Pancreas (tissue), 10 donors: ENCODE measurements at places on chromosomes 16 and 17. TPM values are rescaled to one million over a fixed set of nuclear protein-coding genes. Genes with fewer than 3 reads are reported as not detected.

DNA sequence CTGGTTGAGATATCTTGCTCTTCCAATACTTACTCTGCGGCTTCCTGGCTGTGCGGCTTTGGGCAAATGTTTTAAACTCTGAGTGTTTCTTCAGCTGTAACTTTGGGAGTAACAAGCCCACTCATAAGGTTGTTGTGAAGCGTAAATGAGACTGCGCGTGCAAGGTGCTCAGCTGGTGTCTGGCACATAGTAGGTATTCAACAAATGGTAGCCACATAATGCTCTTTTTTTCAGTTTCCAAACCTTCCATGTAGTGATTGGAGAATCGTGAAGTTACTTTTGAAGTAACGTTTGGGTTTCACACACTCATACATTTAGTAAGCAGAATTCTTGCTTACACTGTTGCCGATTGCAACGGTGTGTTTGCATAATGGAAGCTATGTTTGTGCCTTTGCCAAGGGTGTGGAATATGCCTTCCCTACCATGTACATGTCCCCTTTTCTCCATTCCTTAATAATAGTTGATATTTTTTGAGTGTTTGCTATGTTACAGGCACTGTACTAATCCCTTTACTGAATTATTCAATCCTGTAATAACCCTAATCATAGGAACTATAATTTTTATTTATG, 829 bp downstream of the DHRS7B start:
- DNase-seq, result no peak

DNA sequence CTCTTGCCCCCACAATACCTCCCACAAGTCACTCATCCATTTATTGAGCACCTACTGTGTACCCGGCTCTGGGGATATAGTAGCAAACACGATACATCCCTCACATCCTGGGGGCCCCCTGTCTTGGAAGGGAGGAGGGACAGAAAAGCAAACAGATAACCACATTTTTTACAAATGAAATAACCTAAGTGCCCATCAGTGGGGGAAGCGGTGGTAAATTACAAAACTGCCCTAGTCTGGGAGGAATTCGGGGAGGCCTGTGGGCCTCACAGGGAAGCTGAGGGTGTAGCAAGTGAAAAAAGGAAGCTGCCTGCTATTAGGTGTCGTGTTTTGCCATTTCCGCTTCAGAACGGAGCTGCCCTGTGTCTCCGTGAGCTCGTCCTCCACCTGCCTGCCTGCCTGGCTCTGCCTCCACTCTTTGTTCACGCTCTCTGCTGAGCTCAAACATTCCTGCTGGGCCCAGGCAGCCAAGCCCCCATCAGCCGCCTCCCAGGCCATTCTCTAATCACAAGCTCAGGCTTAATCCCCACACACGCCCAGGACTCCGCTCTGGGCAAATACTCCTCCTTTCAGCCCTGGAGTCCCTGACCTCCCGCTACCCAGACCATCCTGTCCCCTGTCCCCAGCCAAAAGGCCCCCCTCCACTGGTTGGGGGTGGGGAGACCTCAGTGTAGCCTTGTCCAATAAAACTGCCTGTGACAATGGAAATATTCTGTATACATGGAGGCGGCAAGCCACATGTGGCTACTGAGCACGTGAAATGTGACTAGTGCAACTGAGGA, 10.2 kb upstream of the SEC14L5 start:
- no peak for DNase-seq

GRCh38 chr16:31033709-31034492, 543 bp downstream of the STX4 start:
- peak; percentile 97 for DNase-seq

GRCh38 chr16:12896562-12896961, 4.8 kb upstream of the SHISA9 start:
- DNase-seq, result peak; percentile 20

The ACAP1 gene
- 2.7 TPM for total RNA-seq

DNA sequence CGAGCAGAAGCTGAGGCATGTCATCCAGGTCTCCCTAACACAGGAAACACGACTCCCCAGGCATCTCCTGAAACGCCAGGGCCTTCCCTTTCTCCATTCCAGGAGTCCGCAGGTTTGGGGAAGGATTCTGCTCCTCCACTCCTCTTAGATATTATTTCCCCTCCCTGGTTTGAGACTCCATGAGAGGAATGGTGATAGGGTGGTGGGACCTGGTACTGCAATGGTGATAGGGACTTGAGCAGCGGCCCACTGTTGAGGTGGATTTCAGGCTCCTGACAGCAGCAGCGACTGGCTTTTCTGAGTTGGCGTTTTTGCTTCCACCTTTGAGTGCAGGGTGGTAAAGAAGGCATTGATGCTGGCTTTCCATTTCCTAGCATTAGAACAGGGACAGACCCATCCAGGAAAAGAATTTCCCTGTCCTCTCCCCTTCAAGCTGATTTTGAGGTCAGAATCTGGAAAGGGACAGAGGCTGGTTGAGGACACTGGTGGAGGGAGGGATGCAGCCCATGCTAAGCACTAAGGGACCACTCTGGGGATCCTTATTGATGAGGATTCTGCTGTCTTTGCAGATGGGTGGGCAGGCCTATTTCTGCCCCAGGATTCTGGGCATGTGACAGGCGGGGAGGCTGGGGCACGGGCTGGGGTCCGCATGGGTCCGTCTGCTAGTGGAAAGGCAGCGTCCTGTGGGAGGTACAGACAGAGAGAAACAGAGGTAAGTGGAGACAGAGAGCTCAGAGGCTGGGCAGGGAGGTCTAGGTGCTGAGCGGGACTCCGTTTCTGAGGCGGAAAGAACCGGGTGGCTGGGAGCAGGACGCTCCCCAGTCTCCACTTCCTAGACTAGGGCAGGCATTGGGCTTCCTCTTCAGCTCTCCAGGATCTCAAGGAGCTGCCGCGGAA, 1.3 kb upstream of the TBX4 start:
- no peak for DNase-seq

The CCL4L2 gene
- not detected for total RNA-seq

- DNase-seq, result no peak
These were observed 3.9 kb downstream of the STAT5B start for GRCh38 chr17:42272162-42272907.

The UNC45B gene
- total RNA-seq, result 0.04 TPM

The SEZ6 gene
- 0.72 TPM for total RNA-seq

GRCh38 chr17:37413875-37414519, 7.3 kb downstream of the TADA2A start:
- no peak for DNase-seq

The VPS9D1 gene
- total RNA-seq, result 3.9 TPM

- no peak for DNase-seq
These were observed 25.8 kb upstream of the TNFSF12 start for GRCh38 chr17:7523033-7523432.

The ODAD4 gene
- total RNA-seq, result 0.32 TPM

DNA sequence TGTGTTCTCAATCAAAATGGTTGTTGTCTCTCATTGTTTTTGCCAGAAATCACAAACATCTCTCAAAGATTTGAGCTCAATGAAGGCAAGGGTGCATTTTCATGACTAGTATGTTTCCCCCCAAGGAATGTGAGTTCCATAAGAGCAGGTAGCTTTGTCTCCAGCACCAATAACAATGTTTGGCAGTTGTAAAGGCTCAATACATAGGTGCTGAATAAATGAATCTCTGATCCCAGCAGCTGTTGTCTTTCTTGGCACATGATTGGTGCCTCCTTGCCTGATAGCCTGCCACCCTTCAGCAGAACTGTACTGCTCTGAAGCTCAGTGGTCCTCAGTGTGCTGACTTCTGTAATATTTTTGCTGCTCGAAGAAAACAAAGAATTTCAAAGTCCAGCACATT, 103.1 kb upstream of the CDH11 start:
- DNase-seq, result no peak

- DNase-seq, result no peak
These were observed 207.5 kb downstream of the PRKCA start for GRCh38 chr17:66509926-66510325.

The NHLRC4 gene
- 0.28 TPM for total RNA-seq

The KRT33B gene
- total RNA-seq, result not detected

DNA sequence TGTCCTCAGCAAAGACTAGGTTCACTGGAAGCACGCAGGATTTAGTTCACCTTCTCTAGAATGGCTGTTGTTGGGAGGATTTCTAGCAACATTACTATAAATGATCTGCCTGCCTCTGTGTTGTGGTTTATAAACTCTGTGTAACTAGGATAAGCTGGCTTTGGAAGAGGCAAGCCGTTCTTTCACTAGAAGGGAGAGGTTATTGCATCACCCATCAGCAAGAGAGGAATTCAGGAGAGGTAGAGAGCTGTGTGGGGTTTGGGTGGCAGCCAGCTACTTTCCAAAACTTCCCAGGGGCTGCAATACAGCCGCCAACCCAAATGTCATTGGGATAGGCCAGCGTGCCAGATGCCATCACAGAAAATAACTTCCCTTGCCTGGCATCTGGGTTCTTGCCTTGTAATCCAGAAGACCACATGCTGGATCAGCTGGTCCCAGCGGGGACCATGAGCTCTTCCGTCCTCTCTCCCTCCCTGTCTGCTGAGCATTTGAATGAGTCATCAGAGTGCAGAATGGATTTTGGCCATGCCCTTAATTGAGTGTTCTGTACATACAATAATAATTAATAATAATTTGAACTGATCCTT, 95.7 kb upstream of the RBFOX1 start:
- DNase-seq, result no peak

The PDILT gene
- total RNA-seq, result not detected

The C17orf100 gene
- total RNA-seq, result 2.7 TPM

- no peak for DNase-seq
These were observed 26.7 kb downstream of the PLD6 start for GRCh38 chr17:17179371-17179827.

GRCh38 chr17:3966720-3967363, 2.6 kb upstream of the ATP2A3 start:
- peak; percentile 72 for DNase-seq

The SLC12A3 gene
- total RNA-seq, result 0.05 TPM

DNA sequence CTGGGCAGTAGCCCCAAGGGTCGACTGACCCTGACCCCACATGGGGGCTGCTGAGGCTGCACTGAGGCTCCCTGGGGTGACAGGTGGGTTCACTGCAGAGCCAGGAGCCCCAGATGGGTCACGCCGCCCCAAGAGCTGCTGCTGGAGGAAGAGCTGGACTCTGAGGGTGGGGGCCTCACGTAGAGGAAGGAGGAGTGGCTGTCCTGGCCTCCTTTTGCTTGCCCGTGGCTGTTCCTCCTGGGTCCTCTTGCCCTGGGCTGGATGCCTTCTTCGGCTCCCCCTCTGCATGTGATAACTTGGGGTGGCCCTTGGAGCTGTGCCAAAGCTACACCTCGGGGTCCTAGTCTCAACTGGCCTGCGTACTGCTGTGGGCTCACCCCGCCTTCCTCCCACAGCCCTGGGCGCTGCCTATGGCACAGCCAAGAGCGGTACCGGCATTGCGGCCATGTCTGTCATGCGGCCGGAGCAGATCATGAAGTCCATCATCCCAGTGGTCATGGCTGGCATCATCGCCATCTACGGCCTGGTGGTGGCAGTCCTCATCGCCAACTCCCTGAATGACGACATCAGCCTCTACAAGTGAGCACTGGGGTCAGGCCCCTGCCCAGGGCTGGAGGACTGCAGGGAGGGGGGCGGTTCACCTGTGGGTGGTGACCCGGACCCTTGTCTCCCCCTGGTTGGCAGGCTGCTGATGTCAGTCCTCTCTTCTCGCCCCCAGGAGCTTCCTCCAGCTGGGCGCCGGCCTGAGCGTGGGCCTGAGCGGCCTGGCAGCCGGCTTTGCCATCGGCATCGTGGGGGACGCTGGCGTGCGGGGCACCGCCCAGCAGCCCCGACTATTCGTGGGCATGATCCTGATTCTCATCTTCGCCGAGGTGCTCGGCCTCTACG, 1.1 kb upstream of the AMDHD2 start:
- no peak for DNase-seq

- no peak for DNase-seq
These were observed 130.9 kb downstream of the PARN start for GRCh38 chr16:14499110-14499509.

DNA sequence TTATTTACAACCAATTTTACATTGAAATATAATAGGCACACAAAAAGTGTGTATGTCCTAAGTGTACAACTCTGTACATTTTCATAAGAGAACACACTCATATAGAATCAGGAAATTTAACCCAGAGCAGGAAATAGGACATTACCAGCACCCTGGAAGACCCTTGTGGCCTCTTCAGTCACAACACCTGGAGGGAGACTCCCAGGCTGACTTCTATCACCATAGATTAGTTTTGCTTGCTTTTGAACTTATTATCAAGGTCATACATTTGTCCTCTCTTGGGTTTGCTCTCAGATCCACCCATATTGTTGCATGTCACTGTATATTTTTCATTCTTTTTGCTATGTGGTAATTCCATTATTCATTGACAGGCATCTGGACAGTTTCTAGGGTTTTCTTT, 5.8 kb downstream of the RIPOR1 start:
- DNase-seq, result no peak

The RAB37 gene
- 1.4 TPM for total RNA-seq
